Central memory CD8-positive, alpha-beta T cell (primary cell): ENCODE measurements at places on chromosomes 2 and 18.

DNA sequence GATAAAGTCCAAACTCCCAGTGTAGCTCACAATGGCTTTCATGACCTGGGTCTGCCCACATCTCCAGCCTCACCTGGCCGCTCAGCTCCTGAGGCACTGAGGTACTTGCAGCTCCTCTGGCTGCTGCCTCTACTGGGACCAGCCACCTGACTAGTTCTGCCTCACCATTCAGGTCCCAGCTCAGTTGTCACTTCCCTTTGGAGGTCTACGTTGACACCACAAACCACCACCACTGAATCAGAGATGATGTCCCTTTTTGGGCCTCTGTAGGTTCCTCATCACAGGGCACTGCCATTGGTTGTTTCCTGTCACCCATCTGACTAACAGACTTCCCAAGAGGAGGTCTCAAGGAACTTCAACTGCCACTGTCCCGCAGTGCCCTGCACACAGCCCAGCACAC, 21.2 kb downstream of the SPP2 start:
- DNase-seq, result no peak

DNA sequence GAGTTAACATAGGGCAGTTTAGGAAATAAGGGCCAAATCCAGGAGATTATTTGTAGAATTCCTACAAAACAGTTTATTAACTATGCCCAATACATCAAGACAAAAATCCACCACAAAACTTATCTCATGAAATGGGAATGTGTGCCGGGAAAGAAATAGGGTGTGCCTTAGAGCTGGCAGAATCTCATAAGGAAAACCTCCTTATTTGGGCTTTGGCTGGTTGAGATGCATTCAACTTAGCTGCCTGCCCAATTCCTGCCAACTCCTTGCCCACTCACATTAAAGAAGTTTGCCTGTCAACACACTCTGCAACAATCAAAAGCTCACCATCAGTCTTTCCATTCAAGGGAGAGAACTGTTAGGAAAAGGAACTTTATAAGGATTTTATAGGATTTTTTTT, 500.6 kb downstream of the SATB2 start:
- no peak for DNase-seq

- no peak for DNase-seq
Observed at GRCh38 chr2:222318712-222319585, 20.2 kb upstream of the PAX3 start.

DNA sequence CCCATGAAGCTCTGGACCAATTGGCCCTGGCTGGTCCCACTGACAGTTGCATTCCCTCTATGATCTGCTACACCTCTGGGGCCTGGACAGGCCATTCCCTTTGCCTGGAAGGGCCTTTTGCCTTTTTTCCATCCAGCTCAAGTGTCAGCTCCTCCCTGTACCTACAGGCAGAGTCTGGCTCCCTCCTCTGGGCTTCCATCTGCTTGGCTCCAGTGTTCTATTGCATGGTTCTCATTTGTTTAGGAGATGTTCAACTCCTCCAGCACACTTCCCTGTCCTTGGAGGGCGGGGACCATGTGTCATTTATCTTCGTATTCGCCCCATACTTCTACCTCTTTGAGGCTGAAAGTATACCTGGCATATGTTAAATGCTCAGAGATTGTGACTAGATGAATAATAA, 61.1 kb downstream of the PRKCE start:
- DNase-seq, result no peak

- DNase-seq, result no peak
Observed at GRCh38 chr2:9001778-9002177, 1.7 kb downstream of the MBOAT2 start.

DNA sequence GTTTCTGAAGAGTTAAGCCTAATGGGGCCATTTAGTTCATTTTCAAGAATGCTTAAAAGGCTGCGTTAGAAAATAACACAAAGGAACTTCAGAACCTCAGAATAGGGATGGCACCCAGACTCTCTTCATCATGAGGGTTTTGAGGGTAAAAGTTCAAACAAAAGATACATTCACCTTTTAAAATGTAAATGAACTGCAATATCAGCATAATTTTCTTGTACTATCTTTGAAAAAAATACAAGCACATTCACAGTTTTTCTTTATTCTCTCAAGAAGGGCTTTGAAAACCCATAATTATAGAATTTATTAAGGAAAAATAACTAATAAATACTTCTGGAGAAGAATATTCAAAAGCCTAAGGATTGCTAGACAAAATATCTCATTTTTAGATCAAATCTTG, 791.0 kb downstream of the DCC start:
- DNase-seq, result no peak

GRCh38 chr2:234025466-234025865, 25.0 kb upstream of the SPP2 start:
- DNase-seq, result no peak

- no peak for DNase-seq
Observed at GRCh38 chr18:44171301-44171700, 509.4 kb upstream of the SETBP1 start.

- DNase-seq, result no peak
Observed at GRCh38 chr2:96963316-96963715, 23.1 kb downstream of the FAM178B start.

DNA sequence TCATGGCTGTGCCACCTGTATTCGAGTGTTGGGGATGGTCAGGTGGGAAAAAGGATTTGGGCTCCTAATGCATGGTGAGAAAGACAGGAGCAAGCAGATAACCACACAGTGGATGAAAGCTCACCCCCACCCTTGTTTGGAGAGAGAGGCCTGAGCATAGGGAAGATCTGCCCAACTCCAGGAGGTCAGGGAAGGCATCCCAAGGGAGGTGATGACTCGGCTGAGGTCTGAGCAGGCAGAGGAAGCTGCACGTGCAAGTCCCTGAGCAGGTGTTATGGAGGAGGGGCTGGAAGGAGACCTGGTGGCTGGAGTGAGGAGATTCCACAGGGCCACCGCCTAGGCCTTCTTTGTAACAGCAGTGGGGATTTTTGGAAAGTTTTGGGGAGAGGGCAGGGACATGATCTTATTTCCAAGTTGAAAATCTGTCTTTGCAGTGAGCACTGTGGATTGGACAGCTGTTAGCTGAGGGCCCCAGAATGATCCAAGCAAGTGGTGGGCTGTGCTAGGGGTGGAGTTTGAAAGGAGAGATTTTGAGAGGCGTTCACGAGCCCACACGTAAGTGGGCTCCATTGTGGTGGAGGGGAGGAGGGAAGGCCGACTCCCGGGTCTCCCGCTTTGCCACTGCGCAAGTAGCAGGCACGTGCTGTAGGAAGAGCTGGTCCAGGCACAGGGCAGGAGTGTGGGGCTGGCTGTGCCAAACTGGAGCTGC, 228.5 kb downstream of the GLI2 start:
- DNase-seq, result no peak

DNA sequence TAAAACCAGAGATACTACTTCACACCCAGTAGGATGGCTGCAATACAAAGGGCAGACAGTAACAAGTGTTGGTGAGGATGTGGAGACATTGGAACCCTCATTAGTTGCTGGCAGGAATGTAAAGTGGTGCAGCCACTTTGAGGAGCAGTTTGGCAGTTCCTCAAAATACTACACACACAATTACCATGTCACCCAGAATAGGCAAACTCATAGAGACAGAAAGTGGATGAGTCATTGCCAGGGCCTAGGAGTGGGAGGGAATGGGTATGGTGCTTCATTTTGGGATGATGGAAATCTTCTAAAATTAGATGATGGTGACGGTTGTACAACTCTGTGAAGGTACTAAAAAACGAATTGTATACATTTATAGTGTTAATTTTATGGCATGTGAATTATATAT, 54.8 kb downstream of the ATP9B start:
- DNase-seq, result no peak

DNA sequence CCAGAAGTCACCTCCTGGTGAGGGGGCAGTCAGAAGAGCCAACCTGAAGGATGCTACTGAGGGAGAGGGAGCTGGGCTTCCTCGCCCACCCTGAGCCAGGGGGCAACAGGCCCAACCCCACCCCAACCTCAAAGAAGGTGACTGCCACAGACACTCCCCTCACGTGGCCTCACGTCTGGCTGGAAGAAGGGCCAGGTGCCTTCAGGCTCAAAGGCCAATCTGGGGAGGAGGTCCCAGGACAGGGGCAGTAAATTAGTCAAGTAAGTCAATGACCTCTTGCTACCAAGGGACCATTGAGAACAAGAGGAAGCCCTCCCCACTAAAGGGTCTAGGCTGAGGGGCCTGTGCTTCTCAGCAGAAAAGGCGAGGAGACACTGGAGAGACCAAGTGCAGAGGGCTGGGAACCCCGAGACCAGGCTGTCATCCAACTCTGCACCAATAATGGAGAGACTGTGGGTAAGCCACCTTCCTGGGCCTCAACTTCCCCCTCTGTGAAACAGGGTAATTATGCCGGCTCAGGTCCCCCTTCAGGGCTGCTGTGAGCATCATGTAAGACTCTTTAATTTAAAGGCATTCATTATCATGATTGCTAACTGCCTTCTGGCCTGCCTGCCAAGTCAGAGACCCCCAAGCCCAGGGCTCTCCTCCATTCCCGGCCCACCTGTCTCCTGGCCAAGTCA, 20.2 kb upstream of the TNS1 start:
- no peak for DNase-seq

DNA sequence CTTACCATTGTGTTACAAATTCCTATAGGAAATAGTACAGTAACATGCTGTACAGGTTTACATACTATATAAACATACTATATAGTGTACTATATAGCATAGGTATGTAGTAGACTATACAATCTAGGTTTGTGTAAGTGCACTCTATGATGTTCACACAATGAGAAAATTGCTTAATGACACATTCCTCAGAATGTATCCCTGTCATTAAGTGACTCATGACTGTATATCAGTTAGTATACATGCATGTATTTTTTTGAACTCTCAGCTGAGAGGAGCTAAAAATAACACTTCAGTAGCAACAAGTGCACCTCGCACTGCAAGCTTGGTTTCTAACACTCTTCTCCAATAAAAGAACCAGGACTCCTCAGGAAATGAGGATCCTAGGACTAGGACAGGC, 19.5 kb upstream of the ASXL3 start:
- DNase-seq, result no peak

- no peak for DNase-seq
Observed at GRCh38 chr2:102368461-102369109, 13.0 kb downstream of the IL18R1 start.

- DNase-seq, result no peak
Observed at GRCh38 chr2:236972491-236973342, 113.0 kb upstream of the COPS8 start.

DNA sequence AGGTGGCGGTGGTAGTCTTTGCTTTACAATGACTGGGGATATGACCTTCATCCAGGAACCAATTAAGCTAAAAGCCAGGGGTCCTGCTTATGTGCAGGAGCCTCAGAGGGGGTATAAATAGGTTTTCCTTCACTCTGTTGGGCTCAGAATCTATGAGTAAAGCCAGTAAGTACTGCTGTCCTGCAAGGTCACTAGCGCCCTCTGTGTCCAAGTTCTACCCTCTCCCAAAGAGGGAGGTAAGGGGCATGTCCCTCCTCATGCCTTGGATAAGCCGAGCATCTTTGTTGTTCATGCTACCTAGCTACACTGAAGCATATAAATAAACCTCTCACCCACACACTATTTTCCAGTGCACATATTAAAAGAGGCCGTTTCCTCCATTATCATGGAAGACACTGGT, 79.4 kb downstream of the SPRED2 start:
- no peak for DNase-seq

GRCh38 chr2:220198896-220199295, 571.5 kb downstream of the SLC4A3 start:
- DNase-seq, result no peak

GRCh38 chr2:175418224-175418835, 236.8 kb upstream of the ATP5MC3 start:
- DNase-seq, result no peak

DNA sequence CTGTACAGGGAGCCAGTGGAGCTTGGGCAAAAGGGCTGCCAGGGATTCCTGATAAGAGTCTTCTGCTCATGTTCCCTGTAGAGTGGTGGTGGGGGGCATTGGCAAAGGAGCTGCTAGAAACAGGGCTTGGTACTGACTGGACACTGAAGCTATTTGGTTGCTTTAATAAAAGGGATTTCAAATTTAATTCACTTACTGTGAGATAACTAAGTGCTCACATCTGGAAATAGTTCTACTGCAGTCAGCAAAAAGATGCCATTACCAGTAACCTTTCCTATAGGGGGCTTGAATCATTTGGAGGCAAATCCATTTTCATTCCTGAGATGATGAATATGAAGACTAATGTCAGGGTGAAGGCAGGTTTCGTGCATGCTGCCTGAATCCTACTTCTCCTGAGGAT, 94.3 kb upstream of the DOCK10 start:
- DNase-seq, result no peak

DNA sequence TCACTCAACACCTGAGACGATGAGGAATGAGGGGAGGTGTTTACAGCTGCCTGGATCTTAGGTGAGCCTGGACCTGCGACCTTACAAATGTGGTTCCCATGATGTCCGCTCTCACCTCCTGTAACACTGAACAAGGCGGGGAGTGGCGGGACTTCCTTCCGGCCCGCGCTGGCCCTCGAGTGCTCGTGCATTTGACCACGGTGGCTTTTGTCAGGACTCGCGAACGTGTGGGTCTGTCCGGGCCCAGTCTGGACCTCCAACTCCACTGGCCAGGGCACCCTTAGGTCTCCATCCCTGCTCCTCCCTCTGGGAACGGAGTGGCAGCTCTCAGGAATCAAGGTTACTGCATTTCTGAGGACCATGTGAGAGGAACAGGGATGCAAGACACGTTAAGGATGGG, 263.0 kb upstream of the SALL3 start:
- no peak for DNase-seq

GRCh38 chr2:7976206-7976605, 705.6 kb upstream of the ID2 start:
- no peak for DNase-seq

DNA sequence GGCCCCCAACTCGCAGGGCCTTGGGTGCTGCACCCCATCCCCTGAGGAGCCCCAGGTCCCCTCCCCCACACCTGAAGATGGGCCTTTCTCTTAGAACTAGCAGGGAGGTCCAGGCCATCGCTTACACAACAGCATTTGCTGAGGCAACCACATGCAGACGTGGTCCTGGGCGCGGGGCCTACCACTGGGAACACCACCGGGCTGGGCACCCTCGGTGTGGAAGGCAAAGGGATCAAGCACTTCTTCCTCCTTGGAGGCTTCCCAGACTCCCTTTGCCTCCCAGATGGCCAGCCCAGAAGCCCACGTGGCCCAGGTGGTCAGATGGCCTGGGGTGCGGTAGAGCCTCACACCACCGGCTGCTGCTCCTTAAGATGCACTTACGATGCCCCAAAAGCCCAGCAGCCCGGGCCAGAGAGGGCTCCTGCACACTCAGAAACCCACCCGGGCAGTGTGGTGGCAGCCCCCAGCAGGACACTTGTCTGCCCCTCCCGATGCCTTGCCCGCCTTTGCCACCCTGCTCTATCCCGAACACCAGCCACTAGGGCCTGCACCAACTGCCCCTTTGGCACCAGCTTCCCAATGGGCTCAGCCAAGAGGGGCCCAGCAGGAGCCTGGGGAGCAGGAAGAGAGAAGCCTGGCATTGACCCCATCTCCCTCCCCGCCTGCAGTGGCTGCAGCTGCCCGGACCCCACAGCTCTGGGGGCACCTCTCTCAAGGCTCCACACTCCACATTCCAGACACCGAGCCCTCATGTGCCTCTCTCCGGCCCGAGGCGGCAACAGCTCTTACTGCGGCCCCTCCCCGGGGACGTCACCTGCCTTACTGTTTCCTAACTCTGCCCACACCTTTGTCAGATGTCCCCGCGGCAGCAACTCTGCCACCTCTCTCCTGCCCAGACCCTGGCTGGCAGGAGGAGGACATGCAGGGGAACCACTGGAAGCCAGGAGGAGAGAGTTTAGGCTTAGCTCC, 13.9 kb upstream of the MLPH start:
- DNase-seq, result no peak
